GM12892 (cell line): ENCODE measurements at places on chromosomes 5 and 9.

DNA sequence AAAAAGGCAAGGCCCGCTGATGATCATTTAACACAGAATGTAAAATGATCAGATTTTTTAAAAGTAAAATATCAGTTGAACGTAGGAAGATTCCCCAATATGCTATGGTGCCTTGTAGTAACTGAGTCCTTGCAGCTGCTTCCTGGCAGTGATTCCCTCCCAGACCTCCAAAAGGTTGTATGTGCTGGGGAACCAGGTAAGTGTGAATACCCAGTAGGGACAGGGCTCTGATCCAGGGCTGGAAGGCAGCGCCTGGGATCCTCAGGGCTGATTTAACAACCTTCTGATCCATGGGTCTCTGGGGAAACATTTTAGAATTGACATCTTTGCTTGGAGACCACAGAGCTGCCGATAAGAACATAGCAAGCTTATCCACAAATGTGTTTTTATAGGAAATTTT lies 76.7 kb upstream of the IL6ST start:
- no peak for DNase-seq

- no peak for DNase-seq
Observed at GRCh38 chr9:112380102-112380824, at the start of gene HSDL2. TSS of gene HSDL2 (plus strand) at chr9:112380108. CDS start at chr9:112380164, 56 bp downstream.

DNA sequence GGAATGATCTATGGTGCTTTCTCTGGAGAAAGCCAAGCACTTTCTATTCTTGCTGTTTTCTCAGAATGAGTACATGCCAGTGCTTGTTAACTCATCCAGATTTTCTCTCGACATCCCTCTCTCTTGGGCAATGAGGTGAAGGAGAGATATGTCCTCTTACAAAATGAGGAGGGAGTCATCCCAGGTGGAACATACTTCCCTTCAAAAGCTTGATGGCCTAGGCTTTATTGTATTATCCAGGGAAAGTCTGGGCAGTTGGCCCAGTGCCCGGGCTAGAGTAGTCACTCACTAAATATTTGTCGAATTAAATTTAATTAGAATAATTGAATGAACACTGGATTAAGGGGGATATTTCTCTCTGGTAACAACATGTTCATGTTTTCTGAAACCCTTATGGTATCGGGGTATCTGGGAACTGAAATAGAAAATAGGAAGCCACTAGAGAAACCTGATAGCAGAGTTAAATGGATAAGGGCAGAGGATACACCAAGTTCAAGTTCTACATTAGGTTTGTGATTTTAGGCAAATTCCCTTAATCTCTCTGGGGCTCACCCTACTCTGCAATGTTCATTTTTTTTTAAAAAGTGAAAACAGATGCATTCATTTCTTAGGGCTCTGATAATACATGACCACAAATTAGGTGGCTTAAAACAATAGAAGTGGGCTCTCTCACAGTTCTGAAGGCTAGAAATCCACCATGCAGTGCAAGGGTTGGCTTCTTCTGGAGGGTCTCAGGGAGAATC lies 99.6 kb downstream of the LIFR start:
- no peak for DNase-seq

DNA sequence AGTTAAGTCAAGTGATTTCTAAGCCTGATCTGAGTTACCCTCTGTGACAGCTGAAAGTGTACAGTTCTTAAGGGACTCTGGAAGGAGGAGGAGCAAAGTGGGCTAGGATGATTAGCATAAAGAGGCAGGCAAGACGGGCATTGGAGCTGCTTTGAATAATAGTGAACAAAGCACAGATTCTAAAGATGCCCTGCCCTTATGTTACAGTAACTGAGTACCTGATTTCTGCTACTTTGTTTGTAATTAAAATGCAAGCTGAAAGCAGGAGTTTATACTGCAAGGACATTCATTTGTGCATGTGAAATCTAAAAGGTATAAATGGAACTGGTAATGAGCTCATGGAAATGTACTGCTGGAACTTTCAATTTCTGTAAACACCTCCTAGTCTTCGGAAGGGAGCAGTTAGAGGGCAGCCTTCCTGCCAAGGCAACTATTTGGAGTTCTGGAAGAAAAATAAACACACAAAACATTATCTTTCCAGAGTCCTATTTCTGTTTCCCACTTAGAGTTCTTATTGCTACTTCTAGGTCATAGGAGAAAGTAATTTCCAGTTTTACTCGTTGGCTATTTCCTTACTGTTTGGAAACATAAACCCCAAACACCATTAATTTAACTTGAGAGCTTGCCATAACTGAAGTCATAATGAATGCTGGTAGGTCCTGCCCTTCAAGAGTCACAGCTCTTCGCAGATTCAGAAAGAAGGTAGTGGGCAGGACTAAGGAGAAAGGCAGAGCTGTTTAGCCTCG lies at the start of gene RANBP3L:
RANBP3L (minus strand) TSS at position 45 of the 746 bp plus-strand sequence. CDS start 486 bp downstream, outside the sequence.
- DNase-seq = no peak

DNA sequence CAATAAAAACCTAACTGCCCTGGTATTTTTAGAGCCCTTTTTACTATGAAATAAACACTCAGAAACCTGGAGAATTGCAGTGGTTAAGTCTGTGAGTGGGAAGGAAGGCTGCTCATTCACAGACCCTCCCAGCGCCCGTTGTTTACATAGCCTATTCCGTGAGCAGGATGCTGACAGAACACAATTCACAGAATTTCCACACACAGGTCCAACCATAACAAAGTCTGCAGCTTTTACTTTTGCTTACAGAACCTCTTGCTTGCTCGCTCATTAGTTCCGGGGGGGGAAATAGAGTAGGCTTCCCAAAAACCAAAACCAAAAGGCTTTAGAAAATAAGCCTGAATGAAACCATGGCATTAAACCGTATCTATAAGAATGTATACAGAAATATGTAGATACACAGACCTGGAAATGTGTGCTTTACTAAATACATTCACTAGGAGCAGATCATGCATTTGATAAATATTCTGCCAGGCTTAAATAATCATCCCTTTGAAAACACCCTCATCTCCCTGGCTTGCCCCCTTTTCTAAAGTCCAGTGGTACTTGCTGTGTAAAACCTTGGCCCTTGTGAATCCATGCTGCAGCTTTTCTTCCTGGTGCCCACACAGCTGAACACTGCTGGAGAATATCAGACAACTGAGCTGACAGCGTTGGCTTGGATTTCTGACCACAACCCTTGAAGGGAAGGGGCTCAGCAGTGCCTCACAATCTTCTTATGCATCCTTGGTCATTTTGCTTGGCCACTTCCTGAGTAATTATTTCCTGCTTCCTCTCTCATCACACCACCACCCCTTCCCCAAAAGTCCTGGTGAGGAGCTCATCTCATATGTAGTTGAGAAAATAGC lies 128.0 kb downstream of the FANCC start:
- DNase-seq = no peak

- no peak for DNase-seq
Observed at GRCh38 chr9:134395737-134396257, 69.5 kb downstream of the RXRA start.

- no peak for DNase-seq
Observed at GRCh38 chr5:103098993-103099392, 20.9 kb downstream of the GIN1 start.

- peak; percentile 17 for DNase-seq
Observed at GRCh38 chr9:2087500-2088313, 72.6 kb downstream of the SMARCA2 start.
